ENCODE measurements at places on chromosomes 3 and 15.
A peak's percentile ranks its signal among the peaks of the same experiment; 100 is the strongest.

GRCh38 chr3:74003734-74004133 lies 379.0 kb upstream of the PDZRN3 start:
- DNase-seq, result no peak

GRCh38 chr15:39851500-39852092 lies 68.5 kb downstream of the GPR176 start:
- DNase-seq, result no peak

GRCh38 chr15:90810354-90810753 lies 58.0 kb upstream of the FURIN start:
- no peak for DNase-seq

- no peak for DNase-seq
Measured at GRCh38 chr3:56868706-56869105, 67.0 kb upstream of the ARHGEF3 start.

GRCh38 chr3:11566478-11566877 lies 77.2 kb downstream of the VGLL4 start:
- DNase-seq, result no peak

DNA sequence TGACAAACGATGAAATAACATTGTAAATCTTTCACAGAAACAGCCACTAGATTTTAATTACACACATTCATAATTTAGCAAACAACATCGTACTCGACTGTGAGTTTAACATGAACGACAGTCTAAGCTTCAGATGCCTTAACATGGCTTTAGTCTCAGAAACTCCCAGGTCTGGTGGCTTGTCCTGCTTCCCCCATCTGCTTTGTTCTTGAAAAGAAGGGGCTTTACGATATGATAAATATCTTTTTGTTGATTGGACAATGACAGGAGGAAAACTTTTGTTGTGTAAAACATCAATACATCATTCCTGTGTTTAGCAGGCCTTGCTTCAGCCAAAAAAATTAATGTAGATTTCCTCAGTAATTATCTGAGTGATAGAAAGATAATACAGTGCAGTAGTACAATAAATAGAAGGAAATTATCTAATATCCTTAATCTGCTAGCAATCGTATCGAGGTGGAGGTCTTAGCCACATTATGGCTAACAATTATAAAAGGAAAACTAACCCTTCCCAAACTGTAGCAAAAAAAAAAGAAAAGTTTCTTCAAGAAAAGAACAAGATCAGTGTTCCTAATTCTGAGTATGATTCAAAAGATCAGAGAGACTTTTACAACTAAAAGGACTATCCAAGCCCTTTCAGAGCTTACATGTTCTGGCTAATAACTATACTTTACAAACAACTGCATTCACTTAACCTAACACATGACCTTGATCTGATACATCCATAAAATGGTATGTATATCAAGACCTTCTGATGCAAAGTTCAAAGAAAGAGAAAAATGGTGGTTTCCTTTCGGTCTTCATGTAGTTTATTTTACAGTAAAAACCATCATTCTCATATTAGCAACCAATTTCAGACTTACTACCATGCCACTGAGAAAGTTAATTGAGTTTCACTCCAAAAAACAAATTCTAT lies 535.7 kb downstream of the FOXP1 start:
- DNase-seq, result no peak

GRCh38 chr3:190446573-190447279 lies 3.0 kb downstream of the TMEM207 start:
- no peak for DNase-seq

- no peak for DNase-seq
Measured at GRCh38 chr3:119751423-119751822, 30.5 kb upstream of the NR1I2 start.

DNA sequence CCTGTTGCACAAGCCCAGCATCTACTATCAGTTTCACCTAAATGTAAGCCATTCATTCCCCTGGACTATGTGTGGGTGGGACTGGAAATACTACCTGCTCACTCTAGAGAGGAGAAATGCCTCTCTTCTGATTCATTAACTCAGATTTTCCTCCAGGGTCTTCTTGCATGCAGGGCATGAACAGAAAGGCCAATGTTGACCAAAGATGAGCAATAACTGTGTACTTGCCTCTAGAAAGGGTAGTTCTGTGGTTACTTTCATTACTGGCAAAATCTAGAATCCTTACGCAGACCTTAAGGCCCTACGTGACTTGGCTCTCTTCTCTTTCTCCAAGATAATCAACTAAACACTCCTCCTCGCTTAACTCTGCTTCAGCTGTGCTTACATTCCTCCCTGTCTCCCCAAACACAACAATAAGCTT lies 81.4 kb upstream of the PSMD6 start:
- no peak for DNase-seq

GRCh38 chr3:75232216-75232615 lies 431.9 kb upstream of the FRG2C start:
- DNase-seq, result no peak

- DNase-seq, result no peak
Measured at GRCh38 chr3:46422617-46423016, 15.6 kb downstream of the CCRL2 start.

DNA sequence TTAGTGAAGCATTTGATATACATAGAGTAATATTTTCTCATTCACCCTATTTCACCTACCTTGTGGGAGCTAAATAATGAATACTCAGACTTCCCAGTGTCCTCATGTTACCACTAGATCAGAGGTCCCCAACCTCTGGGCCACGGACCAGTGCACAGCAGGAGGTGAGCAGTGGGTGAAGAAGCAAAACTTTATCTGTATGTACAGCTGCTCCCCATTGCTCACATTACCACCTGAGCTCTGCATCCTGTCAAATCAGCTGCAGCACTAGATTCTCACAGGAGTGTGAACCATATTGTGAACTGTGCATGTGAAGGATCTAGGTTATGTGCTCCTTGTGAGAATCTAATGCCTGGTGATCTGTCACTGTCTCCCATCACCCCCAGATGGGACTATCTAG lies 79.4 kb downstream of the RETNLB start:
- no peak for DNase-seq

DNA sequence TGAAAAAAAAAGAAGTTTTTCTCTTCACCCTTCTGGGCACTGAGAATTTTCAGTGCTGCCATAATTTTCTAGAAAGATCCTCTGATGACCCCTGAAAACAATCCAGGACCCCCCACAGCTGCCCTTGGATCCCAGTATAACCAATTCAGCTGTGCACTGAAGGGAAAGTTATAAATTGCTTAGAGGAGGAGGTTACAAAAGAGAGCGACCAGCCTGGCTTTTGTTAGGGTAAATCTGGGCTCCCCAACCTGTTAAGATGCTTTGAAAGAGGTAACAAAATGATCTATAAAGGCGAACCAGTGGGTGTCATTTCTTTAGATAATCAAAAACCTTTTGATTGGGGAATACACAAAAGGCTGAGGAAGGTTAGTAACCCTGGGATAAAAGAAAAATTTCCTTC lies 407.9 kb upstream of the ATP11B start:
- no peak for DNase-seq

DNA sequence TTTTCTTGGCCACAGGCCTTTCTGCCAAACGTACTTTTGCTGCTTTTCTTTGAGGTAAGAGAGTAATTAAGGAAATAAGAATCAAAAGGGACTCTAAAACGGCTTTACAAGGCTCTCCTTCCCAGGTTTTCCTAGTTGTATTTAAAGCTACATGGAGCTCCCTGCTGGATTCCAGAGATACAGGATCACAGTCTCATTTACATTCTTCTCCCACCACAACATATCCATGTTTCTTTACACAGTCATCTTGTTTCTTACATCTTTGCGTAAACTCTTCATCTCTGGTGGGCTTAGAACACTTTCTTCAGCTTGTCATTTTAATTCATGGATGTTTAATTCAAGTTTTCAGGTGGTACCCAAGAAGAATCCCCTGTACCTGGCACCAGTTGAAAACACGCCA lies 117.6 kb upstream of the BFSP2 start:
- no peak for DNase-seq

DNA sequence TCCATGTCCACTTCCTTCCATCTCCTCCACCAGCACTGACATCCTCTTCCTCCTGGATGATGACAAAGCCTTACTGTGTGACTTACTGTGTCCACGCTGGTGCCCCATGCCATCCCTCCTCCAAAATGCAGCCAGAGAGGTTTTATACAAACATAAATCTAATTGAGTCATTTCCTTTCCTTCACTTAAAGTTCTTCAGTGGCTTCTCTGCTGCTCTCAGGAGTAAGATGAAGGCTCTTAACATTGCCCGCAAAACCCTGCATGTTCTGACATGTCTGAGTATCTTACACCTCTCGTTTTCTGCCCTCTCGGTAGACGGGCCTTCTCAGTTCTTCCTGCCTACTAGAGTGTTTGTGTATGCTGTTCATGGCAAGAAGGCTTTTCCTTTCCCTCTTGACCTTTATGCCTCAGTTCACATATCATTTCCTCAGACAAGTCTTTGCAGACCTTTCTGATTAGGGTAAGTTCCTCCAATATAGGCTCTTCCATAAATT lies 175.5 kb downstream of the CFAP20DC start:
- DNase-seq, result no peak

DNA sequence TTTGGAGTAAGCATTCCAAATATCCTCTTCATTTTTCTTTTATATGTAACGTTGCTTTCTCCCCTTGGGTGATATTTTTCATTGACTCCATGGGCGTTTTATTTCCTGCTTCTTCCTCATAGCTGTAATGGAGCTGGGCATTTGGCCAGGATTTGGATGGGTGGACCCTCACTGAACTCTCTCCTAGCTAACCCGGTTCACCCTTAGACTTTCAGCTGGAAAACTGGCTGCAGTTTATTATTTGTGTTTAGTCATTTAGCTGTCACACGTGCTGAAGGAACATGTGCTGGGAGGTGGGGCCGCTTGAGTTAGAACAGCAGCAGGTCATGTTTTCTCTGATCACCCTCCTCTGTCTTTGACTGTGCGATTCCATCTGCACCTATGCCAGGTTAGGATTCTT lies 407.6 kb downstream of the ZIC1 start:
- DNase-seq, result no peak

DNA sequence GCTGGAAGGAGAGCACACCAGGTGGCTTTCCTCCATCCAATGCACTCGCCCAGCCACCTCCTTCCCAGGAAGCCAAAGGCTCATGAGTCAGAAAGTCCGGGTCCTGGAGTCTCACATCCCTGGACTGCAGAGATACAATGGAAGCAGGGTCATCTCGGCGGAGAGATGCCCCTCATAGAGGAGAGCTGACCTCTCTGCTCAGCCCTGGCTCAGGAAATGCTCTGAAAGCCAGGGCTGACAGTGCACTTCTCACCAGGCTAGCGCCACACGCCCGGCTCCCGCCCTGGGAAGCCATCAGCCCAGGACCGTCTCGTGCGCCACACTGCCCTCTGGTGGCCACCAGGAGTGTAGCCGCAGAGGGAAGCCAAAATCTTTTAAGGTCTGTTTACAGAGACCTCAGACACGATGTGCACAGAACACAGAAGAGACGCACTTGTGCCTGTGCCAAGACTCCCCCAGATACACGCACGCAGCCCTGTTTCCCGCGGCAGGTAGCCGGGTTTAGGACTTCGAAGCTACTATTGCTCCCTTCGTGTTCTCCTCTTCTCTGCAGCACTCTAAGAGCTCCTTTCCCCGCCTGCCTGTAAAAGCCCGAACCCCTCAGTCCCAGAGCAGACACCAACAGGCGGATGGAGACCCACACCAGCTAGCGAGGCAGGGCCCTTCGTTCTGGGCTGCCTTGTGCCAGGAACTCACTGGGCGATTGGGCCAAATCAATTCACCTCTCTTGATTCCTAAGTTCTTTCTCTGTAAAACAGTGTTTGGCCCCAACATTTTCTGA lies 9.7 kb downstream of the NTRK3 start:
- DNase-seq, result peak; percentile 55

- no peak for DNase-seq
Measured at GRCh38 chr3:49759226-49759625, 27.1 kb downstream of the IP6K1 start.

GRCh38 chr3:98741121-98741716 lies 21.9 kb upstream of the ST3GAL6 start:
- no peak for DNase-seq

DNA sequence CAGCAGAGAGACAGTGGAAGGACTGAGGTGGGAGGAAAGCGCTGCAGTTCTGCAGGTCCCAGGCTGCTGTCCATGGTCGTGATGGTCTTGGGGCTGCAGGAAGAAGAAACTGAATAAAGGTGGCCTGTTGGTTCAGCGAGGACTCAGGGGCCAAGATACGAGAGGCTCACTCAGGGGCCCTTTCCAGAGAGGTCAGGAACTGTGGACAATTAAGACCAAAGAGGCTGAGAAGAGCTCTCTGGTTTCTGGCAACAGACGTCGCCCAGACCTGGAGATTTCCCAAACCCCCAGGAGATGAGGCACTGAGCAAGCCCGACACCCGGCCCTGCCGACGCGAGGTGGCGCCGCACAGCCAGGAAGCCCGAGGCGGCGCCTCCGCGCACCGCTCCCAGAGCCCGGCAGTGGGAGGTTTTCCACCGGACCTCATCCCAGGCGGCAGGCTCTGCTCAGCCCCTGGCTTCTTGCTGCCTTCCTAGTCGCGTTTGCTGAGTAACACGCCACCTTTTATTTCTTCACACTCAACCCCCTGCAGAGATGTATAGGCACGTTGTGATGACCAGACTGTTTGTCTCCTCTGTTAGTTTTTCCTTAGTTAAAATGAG lies 56.4 kb upstream of the ARRDC4 start:
- DNase-seq, result peak; percentile 13

DNA sequence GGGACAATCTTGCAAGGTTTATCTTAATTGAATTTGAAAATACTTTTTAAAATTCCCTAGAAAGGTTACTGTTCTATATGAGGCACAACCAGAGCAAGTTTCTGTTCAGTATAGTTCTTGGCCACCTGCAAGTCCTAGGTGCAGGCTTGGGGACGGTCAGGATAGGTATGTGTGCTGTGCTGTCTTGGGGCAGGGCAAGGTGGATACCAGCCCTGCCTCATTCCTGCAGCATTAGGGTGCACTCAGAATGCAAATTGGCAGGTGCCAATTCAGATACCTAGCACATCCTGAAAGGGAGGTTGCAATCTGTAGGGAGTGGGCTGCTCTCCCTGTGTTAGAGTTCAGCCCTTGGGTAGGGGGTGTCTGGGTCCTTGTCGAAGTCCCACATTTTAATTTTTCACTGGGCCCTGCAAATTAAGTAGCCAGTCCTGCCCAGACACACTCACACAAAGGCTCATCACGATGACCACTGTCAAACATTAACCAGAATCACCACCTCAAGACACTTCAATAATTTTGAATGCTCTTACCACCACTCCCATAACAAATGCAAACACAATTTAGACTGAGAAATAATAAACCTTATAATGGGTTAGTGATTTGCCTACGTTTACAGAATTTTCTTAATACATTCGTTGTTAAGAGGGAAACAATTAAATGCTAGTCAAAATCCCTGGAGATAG lies 838.0 kb upstream of the NR2F2 start:
- DNase-seq, result no peak

DNA sequence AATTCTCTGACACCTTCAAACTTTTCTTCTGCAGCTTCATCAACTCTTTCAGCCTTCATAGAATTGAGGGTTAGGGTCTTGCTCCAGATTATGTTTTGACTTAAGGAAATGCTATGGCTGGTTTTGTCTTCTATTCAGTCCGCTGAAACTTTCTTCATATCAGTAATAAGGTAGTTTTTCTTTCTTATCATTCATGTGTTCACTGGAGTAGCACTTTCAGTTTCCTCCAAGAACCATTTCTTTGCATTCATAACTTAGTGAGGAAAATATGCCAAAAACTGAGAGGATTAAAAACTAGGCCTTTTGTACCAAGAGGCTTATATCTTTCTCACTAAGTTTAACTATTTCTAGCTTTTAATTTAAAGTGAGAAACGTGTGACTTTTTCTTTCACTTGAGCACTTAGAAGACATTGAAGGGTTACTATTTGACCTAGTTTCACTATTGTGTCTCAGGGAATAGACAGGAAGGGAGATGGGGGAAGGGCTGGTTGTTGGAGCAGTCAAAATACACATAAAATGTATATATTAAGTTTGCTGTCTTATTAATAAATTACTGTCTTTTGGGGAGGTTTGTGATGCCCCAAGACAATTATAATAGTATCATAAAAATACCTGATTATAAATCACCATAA lies 1110.1 kb downstream of the TBL1XR1 start:
- DNase-seq, result no peak

Measured in NCI-H2171 (cell line).